Endothelial cell (in vitro differentiated cells): ENCODE measurements at places on chromosomes 6 and 20. TPM values are rescaled to one million over a fixed set of nuclear protein-coding genes. Genes with fewer than 3 reads are reported as not detected.
A peak's percentile ranks its signal among the peaks of the same experiment; 100 is the strongest.

Gene VIP
- 1.7 TPM for total RNA-seq

Gene ITPR3
- total RNA-seq = 124 TPM

Gene ANGPT4
- 0.51 TPM for total RNA-seq

Gene MAP3K5
- total RNA-seq = 0.33 TPM

Gene REV3L
- total RNA-seq = 19.7 TPM

Gene RBM39
- total RNA-seq = 308 TPM

DNA sequence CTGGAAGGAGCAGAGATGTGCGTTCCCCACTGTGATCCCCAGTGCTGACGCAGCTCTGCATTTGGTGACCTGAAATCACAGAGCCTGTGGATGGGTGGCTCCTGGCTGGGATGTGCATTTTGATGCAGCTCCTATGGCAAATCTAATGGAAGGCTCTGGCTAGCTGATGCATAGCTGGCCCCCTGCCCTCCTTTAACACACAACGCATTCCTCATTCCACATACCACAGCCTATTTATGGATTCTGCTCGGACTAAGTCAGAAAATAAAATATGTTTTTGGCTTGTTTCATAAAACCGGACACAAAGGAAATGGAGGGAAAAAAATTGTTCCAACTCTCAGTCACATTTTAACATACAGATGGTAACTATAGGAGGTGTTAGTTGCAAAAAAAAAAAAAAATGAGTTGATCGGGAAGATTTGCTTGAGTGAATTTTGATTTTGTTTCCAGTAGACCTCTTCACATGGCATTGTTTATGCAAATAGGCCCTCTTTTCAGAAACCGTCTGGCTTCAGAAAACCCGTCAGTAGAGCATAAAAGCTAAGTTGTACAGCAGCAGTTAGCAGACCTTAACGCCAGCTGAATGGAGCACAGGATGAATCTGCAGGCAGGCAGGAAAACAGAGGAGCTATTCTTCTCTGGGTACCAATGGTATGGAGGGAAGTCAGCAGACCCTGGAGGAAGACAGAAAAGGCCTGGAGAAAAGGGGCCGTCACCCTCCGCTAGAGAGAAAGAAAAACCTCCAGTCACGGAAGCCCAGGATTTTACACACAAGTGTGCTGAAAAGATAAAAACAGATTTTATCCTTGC, 215.4 kb downstream of the HDGFL1 start:
- peak overlapping the region; percentile 56 for H3K4me3 ChIP-seq
- DNase-seq = peak; percentile 10
- peaks cover 24% of the 10 kb centered on the region for H3K4me1 ChIP-seq
- H3K27ac ChIP-seq = peak overlapping the region; percentile 65
- H3K36me3 ChIP-seq = peaks cover 3% of the 10 kb centered on the region
- peaks cover 4% of the 10 kb centered on the region for H3K27me3 ChIP-seq

DNA sequence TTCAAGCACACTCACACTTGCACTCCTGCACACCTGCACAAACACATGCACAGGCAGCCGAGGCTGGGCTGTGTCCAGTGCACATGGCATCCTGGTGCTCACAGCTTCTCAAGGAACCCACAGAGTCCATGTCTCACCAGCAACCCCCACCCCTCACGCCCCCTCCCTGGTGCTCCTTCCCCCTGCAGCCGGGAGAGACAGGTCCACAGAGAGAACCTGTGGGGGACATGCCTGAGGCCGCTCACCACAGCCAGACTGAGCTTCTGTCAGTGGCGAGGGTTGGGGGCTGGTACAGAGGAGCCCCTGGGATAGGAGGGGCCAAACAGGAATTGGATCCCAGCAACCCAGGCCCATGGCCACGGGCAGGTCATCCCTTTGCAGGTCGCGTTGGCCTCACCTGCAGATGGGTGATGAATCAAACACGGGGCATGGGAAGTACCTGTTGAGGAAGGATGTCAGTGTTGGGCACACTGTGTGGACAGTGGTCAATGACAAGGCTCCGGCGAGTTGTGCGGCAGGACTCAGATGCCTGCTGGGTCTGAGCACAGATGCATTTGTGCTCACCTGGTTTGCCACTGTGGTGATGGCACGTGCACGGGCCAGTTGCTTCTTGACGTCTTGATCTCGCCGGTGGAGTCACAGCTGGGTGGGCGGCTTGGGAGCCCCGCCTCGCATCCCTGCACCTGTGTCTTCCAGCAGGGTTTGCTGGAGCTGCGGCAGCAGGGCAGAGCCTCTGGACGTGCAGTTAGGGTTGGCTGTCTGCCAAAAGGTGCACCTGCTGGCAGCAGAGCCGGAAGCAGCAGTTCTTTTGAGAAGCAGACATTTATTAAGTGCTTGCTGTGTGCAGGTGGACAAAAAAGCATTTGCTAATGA, 113.0 kb downstream of the ERMARD start:
- H3K27ac ChIP-seq = no peak overlapping the region
- H3K4me3 ChIP-seq = no peak overlapping the region
- H3K36me3 ChIP-seq = peaks cover 12% of the 10 kb centered on the region
- no peak for DNase-seq

DNA sequence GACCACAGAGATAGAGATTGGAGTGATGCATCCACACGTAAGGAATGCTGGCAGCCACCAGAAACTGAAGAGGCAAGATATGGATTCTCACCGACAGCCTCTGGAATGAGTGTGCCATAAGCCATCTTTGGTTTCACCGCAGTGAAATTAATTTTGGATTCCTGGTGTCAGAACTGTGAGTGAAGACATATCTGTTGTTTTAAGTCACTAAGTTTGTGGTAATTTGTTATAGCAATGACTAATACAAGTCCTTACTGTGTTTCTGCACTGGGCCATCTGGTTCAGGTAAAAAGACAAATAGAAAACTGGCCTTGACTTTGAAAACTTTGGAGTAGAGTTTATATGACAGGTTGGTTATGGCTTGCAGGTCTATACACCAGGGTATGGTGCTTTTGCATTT, 261.9 kb downstream of the PHF3 start:
- H3K27ac ChIP-seq = no peak overlapping the region
- no peaks in the 10 kb centered on the region for H3K27me3 ChIP-seq
- H3K4me3 ChIP-seq = no peak overlapping the region
- DNase-seq = no peak
- H3K4me1 ChIP-seq = no peaks in the 10 kb centered on the region
- no peaks in the 10 kb centered on the region for H3K36me3 ChIP-seq

DNA sequence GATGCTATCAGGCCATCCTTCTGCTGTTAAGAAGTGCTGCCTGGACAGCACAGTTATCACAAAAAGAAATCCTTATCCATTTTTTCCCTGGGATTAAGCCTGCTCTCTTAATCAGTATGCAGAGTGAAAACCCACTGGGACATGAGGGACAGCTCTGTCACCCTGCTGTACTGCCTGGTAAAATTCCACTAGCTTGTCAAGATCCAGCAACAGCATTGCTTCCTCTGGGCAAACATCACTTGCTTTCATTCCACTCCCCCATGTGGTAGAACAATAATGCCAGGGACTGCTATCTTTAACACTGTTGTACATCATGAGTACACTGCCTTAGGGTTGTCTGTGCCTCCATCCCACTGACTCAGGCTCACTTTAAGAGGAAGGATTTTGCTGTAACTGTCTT, 331.3 kb downstream of the KIF16B start:
- no peaks in the 10 kb centered on the region for H3K36me3 ChIP-seq
- H3K4me1 ChIP-seq = no peaks in the 10 kb centered on the region
- no peaks in the 10 kb centered on the region for H3K27me3 ChIP-seq

DNA sequence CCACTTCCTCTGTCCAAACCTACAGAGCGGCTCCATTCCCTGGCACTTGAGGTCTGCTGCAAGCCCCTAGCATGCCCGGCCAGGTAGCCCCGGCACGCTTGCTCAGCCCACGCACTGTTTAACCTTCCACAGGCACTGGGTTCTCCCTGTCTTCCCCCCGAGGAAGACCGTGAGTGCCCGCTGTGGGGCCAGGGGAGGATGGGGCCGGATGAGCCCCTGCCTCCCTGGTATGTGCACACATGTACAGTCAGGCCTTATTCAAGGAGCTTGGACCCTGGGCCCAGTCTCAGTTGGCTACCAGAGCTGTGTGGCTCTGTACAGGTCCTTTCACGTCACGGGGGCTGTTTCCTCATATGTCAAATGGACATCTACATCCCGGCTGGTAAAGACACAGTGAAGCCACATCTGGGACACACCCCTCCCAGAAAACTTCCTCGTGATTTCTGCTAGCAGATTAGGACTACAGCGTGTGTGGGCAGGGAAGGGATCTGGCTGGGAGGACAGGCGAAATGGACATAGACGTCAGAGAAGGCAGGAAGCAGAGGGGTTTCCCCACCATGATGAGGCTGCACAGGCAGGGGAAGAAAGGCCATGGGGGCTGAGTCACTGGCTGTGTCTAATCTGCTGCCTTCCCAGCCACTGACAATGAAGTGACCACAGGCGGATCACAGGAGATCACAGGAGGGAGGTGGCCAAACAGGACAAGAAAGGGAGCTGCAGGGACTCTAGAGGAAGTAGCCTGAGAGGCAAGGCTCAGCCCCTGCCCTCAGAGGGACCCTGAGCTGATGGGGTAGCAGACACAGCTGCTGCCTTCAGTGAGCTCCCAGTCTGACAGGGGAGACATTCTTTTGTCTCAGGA, 62.9 kb downstream of the MRPL14 start:
- no peak for DNase-seq
- peaks cover 9% of the 10 kb centered on the region for H3K27me3 ChIP-seq
- H3K4me1 ChIP-seq = peaks cover 32% of the 10 kb centered on the region
- peak overlapping the region; percentile 65 for H3K27ac ChIP-seq
- peak overlapping the region; percentile 63 for H3K4me3 ChIP-seq

GRCh38 chr6:127102299-127102698, 16.2 kb upstream of the RSPO3 start:
- H3K4me3 ChIP-seq = no peak overlapping the region
- H3K27ac ChIP-seq = no peak overlapping the region
- H3K27me3 ChIP-seq = no peaks in the 10 kb centered on the region
- peaks cover 5% of the 10 kb centered on the region for H3K4me1 ChIP-seq
- no peak for DNase-seq
- H3K36me3 ChIP-seq = no peaks in the 10 kb centered on the region

DNA sequence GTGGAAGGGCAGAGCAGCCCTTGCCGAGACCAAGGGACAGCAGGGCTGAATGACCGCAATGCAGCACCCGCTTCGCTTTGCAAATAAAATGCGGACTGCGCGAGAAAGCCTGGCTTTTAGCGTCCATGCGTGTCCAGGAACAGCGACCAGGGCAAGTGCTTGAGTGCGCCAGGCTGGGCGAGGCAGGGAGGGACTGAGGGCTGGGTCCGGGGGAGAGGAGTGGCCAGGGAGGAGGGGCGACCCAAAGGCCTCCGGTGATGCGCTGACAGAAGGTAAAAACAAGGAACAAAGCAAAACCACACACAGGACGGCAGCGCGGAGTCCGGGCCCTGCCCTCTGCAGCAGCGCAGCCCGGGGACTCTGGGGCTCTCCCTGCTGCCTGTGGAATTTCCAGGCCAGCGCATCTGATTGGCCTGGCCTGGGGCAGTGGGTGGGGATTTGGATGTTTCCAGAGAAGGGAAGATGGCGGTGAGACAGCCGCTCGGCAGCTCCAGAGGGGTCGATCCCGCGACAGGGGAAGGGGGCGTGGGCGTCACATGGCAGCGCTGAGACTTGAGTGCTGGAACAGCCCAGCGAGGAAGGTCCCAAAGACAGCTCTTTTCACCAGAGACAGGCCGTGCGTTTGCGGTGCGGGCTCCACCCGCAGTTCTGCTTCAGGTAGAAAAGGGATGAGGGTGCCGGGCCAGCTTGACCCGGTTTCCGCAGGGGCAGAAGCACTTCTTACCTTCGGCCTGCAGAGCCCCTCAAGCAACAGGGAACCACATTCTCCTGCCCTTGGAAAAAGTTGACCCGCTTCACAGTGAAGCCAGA, 51.8 kb downstream of the SSR1 start:
- H3K4me3 ChIP-seq = peak overlapping the region; percentile 90
- H3K27me3 ChIP-seq = peaks cover 17% of the 10 kb centered on the region
- DNase-seq = peak; percentile 83
- H3K27ac ChIP-seq = peak overlapping the region; percentile 52

- no peak for DNase-seq
- peaks cover 10% of the 10 kb centered on the region for H3K27me3 ChIP-seq
- peaks cover 25% of the 10 kb centered on the region for H3K4me1 ChIP-seq
- peaks cover 20% of the 10 kb centered on the region for H3K36me3 ChIP-seq
- H3K27ac ChIP-seq = no peak overlapping the region
- no peak overlapping the region for H3K4me3 ChIP-seq
Observed at GRCh38 chr6:35084511-35085203, 56.5 kb downstream of the TCP11 start.

DNA sequence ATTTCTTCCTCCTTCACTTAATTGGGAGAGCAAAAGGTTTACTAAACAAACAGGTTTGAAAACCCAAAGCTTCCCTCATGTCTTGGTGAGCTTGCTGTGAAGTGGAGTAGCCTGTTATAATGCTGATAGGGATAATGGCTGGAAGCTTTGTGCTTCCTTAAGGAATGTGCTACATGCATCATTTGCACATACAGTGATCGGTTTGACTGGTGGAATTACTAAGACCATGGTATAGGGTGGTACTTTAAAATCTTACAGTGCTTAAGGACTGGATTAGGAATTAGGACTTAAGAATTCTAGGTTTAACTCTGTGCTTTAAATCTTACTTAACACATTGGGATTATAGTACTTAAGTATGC, 75.7 kb downstream of the ARID1B start:
- DNase-seq = no peak
- H3K4me1 ChIP-seq = peaks cover 20% of the 10 kb centered on the region
- no peaks in the 10 kb centered on the region for H3K36me3 ChIP-seq

DNA sequence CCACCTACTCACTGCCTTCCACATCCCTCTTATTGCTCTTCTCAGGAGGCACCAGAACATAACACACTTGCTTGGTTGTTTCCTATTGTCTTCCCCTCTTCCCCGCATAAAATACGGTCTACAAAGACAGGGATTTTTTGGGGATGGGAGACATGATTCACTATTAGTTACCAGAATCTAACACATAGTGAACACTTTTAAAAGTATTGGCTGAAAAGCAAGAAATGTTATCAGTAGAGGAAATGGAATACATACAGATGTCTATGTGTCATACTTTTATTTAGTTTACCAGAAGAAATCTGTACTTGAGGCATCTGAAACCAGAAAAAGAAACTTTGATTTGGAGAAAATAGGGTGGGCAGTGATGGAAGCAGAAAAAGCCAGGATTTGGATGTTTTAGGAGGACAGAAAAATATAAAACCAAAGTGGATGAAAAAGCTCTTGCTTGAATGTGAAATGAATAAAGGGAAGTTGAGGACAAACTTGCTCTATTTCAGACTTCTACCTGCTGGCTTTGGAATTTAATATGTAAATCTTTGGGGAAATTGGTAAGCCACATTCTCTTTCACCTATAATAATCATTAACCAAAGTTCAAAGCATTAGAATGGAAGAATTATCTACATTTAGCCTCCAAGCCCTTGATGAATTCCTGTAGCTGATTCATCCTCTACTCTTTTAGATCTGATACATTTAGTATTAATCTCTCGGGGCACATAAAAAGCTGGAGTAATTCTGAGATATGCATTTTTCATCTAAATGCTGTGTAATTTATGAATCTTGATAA, 82.6 kb downstream of the DOK5 start:
- no peak for DNase-seq
- no peak overlapping the region for H3K4me3 ChIP-seq

- no peak overlapping the region for H3K27ac ChIP-seq
- H3K4me1 ChIP-seq = no peaks in the 10 kb centered on the region
- no peak overlapping the region for H3K4me3 ChIP-seq
Observed at GRCh38 chr6:14100138-14100537, 17.4 kb upstream of the CD83 start.
